Stimulated activated CD4-positive, alpha-beta T cell treated with anti-CD3 and anti-CD28 coated beads, TNF-alpha, amount 100 ng/mL, for 48 hours (primary cell): ENCODE measurements at places on chromosomes 11 and 22.

GRCh38 chr22:28019881-28020861 lies 101.1 kb upstream of the PITPNB start:
- DNase-seq, result peak; percentile 47

- DNase-seq, result peak; percentile 67
Observed at GRCh38 chr11:58577555-58578135, 1.2 kb upstream of the ZFP91 start.

DNA sequence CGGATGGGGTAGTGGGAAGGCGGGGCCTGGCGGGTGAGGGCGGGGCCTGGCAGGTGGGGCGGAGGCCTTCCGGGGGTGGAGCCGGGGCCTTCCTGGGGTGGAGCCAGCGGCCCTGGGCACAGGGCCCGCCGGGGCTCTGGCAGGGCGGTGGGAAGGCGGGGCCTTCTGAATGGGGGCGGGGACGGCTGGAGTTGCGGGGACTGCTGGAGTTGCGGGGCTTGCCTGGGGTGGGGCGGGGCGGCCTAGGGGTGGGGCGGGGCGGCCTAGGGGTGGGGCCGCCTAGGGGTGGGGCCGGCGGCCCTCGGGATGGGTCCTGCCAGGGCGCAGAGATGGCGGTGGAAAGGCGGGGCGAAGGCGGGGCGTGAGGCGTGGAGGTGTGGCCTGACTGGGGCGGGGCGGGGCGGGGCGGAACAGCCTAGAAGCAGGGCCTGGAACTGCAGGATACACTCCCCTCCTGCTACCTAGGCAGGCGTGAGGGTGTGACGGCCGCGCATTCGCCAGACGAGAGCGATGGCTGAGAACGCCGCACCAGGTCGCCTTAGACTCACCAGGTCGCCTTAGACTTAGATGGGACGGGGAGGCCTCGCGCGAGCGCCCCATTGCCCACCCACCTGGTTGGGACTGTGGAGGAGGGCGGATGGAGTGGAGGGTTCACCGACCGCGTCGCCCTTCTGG lies 19.3 kb downstream of the RRP7A start:
- peak; percentile 83 for DNase-seq

DNA sequence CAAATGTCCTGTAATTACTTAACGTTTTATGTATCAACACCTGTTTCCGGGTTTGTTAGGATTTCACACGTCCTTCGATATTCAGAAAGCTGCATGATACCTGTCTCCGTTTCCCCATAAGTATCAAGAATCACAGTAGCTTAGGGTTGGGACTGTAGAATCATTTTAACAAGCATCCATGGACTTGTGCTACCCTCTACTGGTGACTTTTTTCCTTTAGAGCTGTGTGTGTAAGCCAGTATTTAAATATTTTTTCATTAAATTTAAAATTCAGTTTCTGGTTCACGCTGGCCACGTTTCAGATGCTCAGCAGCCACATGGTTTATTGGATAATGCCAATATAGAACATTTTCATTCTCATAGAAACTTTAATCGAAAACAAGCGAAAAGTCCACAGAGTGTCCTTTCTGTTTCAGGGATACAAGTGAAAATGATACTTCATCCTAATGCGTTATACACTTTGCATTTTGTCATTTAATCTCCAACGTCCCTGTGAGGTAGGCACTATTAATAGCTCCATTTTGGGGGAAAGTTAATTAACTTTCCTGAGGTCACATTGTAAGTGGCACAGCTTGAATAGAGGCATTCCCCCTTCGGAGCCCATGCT lies 61.5 kb upstream of the SLC25A18 start:
- DNase-seq, result peak; percentile 5

- DNase-seq, result no peak
Observed at GRCh38 chr11:96328395-96329010, 14.5 kb downstream of the MAML2 start.

- no peak for DNase-seq
Observed at GRCh38 chr11:61495801-61496601, 12.5 kb upstream of the LRRC10B start.

- DNase-seq, result no peak
Observed at GRCh38 chr11:17004486-17005148, 9.6 kb downstream of the PLEKHA7 start.

DNA sequence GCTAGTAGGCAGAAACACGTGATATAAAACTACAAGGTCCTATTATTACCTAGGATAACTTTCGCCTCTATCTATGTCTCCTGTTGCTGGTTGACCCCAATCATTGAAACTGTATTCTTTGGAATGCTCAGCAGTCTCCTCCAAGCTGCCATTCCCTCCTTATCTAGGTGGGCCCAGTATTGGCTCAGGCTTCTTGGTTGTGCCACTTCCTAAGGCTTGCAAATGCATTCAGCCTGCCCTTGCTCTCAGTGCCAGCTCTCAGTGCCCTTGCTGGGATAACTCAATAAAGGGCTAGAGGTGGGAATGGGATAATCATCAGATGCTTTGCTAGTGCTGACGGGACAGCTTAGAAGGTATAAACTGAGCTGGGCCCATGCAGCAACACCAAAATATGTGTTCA lies 13.6 kb downstream of the CD44 start:
- no peak for DNase-seq
